Stimulated activated CD8-positive, alpha-beta memory T cell treated with anti-CD3 and anti-CD28 coated beads, Interleukin-4, amount 100 ng/mL, for 24 hours (primary cell): ENCODE measurements at places on chromosomes 6 and 20.

- DNase-seq = no peak
Measured at GRCh38 chr20:34952671-34953070, 2.9 kb downstream of the GSS start.

GRCh38 chr20:64010711-64011237 lies 25.2 kb upstream of the C20orf204 start:
- DNase-seq = no peak

GRCh38 chr6:77487808-77488425 lies 24.6 kb upstream of the HTR1B start:
- DNase-seq = no peak

DNA sequence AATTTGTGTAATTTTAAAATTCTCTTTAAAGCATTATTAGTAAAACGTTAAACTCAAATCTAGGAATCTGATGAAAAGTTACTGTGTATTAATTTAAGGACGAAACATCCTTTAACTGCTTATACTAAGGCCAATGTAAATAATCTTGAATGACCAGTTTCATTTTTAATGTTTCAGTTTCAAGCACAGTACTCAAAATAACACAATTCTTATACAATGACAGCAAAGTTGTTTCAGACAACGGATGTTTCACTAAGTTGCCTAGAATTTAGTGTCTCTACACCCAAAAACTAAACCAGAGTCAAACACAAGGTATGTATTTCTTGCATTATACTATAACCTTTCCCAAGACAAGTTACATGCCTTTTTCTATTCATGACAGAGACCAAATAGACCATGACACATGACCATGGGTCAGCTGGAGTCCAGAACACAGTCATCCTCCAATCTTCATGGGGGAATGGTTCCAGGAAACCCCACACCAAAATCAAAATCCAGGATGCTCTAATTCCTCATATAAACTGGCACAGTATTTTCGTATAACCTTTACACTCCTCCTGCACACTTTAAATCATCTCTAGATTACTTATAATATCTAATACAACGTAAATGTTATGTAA lies 7.7 kb downstream of the PHIP start:
- no peak for DNase-seq

DNA sequence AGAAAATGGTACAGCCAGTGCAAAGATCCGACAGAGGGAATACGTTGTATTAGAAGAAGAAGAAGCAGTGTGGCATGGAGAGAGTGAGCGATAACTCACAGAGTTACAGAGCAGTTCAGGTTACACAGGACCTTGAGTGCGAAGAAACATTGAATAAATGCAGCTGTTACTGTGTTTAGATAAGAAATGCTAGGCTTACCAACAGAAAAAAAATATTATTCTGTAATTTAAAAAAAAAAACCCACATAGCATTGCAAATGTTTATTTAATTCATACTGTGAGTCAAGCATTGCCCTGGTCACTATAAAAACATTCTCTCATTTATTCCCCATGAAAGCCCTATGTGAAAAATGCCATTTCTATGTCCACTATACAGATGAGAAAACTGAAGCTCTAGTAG lies 373.4 kb upstream of the EPHA7 start:
- no peak for DNase-seq

DNA sequence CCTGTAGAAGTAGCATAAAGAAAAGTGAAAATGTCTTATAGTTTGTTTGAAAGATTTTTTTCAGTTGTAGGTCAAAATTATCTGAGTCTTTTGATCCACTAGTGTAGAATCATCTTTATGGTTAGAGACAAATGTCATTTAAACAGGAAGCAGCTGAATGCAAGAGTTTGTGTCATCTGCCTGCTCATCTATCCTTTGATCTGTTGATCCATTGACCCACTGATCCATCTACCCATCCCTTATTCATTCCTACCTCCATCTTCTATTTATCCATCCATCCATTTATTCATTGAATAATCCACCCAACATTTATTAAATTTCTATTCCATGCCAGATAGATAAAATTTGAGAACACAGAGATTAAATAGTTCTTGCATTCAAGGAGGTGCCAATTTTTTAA lies 62.6 kb downstream of the MKKS start:
- no peak for DNase-seq

- DNase-seq = no peak
Measured at GRCh38 chr6:23601811-23602345, 524.1 kb upstream of the NRSN1 start.

DNA sequence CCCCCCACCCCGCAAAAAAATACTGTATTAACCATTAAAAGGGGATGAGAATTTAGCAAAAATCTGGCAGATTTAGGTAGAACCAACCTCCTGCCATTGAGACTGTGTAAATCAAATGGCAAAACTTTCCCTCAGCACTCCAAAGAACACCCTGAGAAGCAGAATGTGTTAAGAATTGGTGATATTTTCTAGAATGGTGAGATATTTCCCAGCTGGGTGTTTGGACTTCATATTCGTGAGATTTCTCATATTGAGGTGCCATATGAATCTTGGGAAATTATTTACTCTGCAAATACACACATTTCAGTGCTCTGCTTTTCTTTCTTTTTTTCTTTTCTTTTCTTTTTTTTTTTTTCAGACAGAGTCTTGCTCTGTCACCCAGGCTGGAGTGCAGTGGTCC lies 66.3 kb upstream of the FOXO3 start:
- DNase-seq = no peak

GRCh38 chr6:45803071-45803470 lies 212.6 kb downstream of the CLIC5 start:
- DNase-seq = no peak

- no peak for DNase-seq
Measured at GRCh38 chr6:145266432-145267075, 468.8 kb downstream of the EPM2A start.

- DNase-seq = no peak
Measured at GRCh38 chr20:57605045-57605444, 15.2 kb downstream of the ZBP1 start.

DNA sequence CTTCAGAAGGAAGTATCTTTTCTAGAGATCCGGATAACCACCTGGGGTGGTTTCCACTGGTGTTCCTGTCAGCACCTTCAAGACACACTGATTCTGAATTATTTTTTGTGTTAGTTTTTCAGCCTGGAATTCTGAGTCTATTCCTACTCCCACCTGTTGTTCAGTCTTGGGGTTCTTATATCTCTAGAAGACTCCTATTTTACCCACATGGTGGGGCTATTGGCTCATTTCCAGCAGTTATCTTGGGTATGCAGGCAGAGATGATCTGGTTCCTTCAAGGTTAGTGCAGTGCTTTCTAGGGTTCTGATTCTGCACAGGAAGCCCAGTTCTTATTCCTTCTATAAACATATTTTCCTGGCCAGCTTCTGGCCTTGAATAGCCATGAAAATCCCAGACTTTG lies 175.6 kb upstream of the PDE7B start:
- DNase-seq = no peak

- DNase-seq = no peak
Measured at GRCh38 chr6:38524436-38525145, 115.1 kb downstream of the BTBD9 start.

- DNase-seq = no peak
Measured at GRCh38 chr6:121767211-121767610, 331.8 kb downstream of the GJA1 start.

DNA sequence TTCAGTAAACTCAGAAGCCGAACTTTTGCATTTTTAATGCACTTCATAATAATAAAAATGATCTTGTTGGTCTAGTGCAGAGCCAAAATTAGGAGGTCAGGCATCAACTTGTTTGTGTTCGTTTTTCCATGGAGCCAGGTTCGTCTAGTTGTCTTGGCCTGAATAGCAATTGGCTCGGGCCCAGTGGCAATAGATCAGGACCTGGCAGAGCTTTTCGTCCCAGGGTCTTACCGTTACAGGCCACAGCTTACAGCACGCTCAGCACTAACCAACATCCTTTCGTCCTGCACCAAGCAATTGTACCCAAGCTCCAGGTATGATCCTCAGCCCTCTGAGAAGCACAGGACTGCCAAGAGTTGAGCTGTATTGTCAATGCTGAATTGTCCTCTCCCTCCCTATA lies 240.5 kb upstream of the PLN start:
- no peak for DNase-seq

GRCh38 chr20:19256085-19256484 lies 43.6 kb downstream of the SLC24A3 start:
- DNase-seq = no peak

GRCh38 chr6:166629628-166630027 lies 2.6 kb upstream of the RPS6KA2 start:
- DNase-seq = no peak

GRCh38 chr6:112466373-112467151 lies 119.4 kb downstream of the RFPL4B start:
- no peak for DNase-seq

DNA sequence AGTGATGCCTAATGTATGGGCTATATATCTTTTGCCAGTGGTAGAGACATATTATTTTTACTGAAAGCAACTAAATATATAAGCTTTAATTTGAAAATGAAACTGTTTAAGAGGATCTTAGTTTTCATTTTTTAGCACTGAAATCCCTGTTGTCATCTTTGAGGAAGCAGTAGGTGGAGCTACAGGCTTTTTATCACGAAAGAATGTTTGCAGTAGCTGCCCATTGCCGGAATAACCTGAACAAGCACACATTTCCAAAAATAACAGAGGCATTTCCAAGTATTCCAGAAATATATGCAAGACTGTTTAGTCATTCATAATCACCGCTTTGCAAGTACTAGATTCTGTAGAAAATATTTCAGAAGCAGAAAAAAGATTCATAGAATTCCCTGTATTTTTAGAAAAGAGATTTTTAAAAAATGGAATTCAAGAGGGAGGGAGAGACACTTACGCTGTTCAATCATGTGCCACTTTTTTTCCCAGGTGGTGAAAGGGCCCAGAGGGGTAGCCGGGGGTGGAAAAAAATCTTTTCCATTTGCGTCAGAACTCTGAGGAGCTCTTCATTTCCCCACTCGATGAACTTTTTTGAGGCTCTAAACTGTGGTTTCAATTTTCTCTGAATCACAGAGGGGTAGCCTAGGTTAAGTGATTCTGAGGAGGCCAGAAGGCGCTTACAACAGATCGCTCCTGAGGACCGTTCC lies 142.5 kb upstream of the FERMT1 start:
- DNase-seq = no peak

DNA sequence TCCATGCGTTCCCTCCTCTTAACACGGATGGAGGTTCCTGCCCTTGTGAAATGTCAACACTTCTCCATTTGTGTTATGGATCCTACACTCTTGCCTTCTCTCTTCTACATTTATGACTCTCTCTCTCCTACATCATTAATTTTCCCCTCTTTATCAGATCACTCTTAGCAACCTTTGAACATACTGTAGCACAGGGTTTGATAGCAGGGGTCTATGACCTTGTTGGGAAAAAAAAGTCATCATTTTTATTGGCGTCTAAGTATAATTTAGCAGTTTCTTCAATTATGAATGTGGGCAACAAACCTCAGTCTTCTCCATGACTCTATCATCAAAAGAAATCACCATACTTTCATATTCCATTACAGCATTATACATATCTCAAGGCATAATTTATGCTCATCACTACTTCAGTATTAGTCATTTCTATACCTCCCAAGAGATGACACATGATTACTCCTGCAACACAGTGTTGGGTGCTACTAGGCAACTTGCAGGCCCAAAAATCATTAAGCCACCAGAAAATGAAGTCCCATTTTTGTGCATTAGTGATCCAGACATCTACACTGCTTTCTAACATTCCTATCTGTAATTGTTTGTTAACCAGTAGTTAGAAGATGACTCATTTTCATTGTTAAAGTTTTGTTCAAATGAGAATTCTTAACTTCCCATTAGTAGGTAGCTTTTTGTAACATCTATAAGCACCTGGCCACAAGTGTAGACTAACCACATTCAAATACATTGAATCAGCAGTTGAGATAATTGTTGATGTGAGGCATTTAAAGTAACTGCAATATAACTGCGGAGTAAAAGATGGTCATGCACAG lies 9.5 kb downstream of the CYP39A1 start:
- DNase-seq = no peak

GRCh38 chr20:991850-992249 lies 10.3 kb downstream of the RSPO4 start:
- no peak for DNase-seq

DNA sequence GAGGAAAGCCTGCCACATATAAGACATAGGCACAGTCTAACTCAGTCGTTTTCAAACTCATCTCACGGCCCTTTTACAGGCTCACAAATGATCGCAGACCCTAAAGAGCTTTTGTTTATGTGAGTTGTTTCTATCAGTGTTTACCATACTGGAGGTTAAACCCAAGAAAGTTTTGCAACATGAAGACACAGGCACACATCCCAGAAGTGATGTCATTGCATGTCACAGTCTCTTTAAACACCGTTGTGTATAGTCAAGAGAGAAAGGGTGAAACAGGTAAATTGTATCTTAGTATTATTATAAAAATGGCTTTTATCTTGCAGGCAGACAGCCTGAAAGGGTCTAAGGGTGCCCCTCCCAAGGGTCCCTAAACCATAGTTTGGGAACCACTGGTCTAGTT lies 96.7 kb downstream of the BACH2 start:
- no peak for DNase-seq

DNA sequence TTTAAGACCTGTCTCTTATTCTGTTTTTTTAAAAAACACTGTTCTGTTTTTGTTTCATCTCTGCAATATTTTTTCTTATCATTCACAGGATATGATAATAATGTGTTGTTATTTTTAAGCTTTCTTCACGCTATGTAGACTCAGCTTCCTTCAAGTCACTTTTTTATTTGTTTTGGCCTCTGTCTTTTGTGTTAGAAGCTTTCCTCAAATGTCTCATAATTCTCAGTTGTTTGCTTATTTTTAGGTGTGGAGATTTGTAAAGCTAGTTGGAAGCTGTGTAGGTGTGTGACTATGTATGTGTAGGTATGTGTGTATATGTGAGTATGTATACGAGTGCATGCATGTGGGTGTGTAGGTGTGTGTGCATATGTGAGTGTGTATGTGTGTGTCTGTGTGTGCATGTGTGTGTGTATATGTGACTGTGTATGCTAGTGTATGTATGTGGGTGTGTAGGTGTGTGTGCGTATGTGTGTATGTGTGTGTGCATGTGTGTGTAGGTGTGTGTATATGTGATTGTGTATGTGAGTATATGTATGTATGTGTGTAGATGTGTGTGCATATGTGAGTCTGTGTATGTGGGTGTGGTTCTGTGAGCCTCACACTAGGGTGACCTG lies 16.3 kb upstream of the VEGFA start:
- no peak for DNase-seq

GRCh38 chr6:7732228-7732627 lies 6.3 kb downstream of the BMP6 start:
- DNase-seq = no peak

GRCh38 chr6:13678255-13678983 lies 33.2 kb downstream of the RANBP9 start:
- DNase-seq = no peak
